ENCODE measurements at places on chromosomes 1 and 21. TPM values are rescaled to one million over a fixed set of nuclear protein-coding genes. Genes with fewer than 3 reads are reported as not detected.

- no peak for DNase-seq
Observed at GRCh38 chr1:174032671-174033222, 10.6 kb upstream of the RC3H1 start.

DNA sequence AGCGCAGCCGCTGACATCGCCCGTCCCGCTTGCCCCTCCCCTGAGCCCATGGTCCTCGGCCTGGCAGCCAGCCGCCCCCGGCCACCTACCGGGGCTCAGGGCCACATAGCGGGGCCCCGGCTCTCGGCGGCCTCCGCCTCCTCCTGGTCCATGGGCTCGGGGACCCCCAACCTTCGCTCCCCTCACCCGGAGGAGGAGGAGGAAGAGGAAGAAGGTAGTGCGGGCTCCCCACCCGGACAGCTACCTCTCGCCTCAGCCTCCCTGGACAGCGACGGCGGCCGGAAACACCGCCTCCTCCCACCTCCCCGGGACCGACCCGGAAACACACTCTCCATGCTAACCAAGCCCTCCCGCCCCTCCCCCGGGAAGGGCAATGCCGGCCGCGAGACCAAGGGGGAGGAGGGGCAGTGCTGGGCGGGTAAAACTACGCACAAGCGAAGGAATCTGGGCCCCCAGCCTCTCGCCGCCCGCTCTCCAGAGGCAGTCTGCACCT, at the start of gene KIAA0319L:
Gene KIAA0319L, minus strand, starts transcription at position 286 of the 493 bp plus-strand sequence. CDS start 2,912 bp downstream, outside the sequence.
- no peak for DNase-seq

GRCh38 chr1:88956003-88956402, 36.4 kb downstream of the KYAT3 start:
- no peak for DNase-seq

DNA sequence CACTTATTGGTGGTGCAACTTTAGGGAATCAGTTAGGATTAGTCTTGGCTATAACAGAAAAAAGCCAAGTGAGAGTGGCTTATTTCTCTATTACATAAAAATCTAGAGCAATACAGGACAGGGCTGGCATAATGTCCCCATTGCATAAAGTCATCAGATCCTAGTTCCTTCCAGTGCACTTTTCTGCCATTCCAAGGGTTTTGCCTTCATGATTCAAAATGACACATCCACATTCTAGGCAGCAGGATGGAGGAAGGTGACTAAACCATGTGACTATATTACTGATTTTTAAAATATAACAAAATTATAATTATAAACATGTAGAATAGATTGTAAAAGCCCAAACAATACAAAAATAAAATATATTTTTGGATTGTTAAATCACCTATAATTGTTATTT, 18.8 kb downstream of the JUN start:
- no peak for DNase-seq

C1orf141 gene
- 0.42 TPM for polyA plus RNA-seq

- no peak for DNase-seq
Observed at GRCh38 chr1:52444463-52444862, 40.1 kb downstream of the PRPF38A start.

- DNase-seq: no peak
Observed at GRCh38 chr1:18516473-18516872, 35.7 kb downstream of the KLHDC7A start.

GRCh38 chr1:161843156-161843555, 77.0 kb downstream of the ATF6 start:
- DNase-seq: no peak

- DNase-seq: no peak
Observed at GRCh38 chr1:181646710-181647109, 163.4 kb downstream of the CACNA1E start.

DNA sequence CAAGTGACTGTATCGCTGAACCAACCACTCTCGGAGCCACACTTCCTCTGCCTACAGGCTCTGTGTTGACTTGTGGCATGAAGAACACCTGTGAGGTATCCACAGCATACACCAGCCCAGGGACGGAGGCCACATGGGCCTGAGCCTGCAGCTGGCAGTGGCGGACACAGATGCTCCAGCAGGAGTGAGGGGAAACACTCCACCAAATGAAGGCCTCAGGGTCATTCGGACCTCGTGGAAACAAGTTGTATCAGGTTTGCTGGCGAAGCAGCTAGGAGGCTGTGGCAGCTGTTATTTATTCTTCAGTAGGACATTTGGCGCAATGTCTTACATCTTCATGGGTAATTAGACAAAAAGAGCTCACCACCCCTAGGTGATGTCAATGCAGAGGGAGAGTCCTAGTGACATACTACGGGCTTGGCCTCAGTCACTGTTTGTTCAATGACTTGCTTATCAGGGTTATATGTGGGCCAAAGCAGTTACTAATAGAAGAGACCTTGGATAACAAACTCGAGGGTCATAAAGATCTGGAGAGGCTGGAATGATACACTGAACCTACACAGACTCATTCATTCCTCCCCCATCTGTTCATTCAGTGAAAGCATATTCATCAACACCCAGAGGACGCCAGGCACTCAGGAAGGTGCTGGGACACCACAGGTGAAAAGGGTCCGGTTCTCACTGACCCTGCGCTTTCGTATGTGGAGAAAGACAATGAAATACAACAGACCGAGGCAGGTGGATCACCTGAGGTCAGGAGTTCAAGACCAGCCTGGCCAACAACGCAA, 11.6 kb upstream of the ETS2 start:
- no peak for DNase-seq

GRCh38 chr1:202961220-202961880, 3.2 kb upstream of the ADIPOR1 start:
- DNase-seq: no peak

- DNase-seq: no peak
Observed at GRCh38 chr1:243413431-243414151, 157.8 kb downstream of the SDCCAG8 start.

- no peak for DNase-seq
Observed at GRCh38 chr1:208071435-208072031, 160.6 kb upstream of the CD34 start.

KRTAP19-1 gene
- not detected for polyA plus RNA-seq

HRNR gene
- polyA plus RNA-seq: 0.81 TPM

DDAH1 gene
- polyA plus RNA-seq: 126 TPM
